ENCODE measurements at places on chromosomes 3 and 15. TPM values are rescaled to one million over a fixed set of nuclear protein-coding genes. Genes with fewer than 3 reads are reported as not detected.

DNA sequence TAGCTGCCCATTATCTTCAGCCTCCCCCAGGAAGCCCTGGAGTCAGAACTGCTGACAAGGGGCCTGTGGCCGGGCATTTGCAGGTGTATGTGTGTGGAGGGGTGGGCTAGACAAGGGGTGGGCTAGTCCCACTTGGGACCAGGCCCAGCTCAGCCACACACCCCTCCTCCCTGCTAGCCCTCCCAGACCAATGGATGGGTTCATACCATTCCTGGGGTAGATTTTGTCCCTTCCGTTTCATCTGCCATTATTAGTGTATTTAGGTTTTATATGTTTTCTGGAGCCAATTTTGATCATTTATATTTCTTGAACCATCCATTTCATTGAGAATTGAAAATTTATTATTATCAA, 42.2 kb downstream of the MRAS start:
- DNase-seq, result no peak

DNA sequence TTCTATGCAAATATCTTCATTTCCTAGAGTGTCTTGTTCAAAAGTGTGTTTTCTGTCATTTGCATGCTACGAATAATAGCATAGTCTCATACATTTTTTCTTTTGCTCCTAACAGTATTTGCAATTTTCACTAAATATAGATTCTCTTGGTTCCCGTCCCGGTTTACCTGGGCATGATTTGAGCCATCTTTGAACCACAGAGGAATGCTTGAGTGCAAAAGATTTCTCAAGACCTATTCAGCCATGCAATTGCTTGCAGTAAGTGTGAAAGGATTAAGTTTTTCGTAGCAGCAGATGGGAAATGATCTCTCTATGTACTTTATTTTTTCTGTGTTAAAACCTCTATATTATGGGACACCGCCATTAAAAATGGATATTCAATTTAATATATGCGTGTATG, 733.0 kb downstream of the ZPLD1 start:
- no peak for DNase-seq

DNA sequence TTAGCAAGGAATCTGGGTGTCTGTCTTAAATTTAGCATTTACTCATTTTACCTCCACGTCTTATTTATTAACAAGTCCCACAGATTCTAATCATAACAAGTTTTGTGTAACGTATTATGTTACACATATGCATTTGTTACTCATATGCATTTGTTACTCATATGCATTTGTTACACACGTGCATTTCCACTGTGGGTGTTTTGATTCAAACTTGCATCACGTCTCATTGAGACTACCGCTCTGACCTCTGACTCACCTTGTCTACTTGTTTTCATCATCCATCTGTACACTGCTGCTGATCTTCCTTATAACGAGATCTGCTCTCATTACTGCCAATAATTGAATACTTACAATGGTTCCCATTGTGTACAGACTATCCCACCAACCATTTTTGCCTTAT, 1141.4 kb downstream of the TBL1XR1 start:
- peak; percentile 31 for DNase-seq

Gene RTP1
- total RNA-seq, result not detected

Gene DUOXA2
- not detected for total RNA-seq

GRCh38 chr3:11300970-11301369, 28.8 kb downstream of the ATG7 start:
- DNase-seq, result no peak

Gene CPEB1
- total RNA-seq, result 15.9 TPM

DNA sequence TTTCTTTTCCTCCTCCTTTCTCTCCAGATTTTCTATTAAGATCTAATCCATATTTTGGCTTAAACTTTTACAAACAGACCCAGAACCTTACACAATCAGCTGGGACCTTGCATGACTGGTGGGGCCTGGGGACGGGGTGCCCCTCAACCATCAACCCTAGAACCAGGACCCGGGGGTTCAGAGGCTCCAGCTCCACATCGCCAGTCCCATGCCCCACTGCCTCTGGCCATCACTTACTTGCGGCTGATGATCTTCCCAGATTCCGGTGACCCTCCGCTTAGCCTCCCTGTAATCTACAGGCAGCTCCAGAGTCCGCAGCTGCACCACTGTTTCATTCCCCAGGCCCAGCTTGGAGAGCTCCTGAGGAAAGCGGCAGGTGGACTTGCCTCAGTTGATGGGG, 36.8 kb downstream of the PGPEP1L start:
- DNase-seq, result no peak

Gene FBXO40
- not detected for total RNA-seq

DNA sequence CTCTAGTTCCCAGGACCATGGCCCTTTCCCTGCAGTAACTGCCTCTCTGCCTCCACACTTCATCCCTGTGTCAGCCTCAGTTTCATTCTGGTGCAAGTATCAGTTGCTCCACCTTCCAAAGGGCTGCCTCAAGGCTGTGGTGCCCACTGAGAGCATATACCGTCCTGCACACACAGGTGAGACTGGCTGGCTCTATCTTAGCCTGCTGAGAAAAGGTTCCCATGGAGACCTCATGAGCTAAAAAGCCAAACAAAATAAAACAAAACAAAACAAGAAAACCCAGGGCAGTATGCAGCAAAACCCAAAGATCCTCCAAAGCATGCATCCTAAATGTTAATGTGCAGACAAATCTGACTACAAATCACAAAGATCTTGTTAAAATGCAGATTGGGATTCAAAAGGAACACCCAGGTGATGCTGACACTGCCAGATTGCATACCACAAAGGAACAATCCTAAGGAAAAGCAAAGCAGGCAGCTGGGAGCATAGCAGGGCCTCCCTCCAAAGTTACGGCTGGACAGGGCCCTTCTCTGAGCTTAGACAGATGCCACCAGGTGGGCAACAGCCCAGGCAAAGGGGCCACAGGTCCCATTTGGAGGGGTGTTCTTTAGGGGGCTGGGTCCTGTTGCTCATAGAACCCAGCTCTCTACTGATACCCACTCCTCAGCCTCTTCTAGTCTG, 76.3 kb upstream of the SLCO2A1 start:
- no peak for DNase-seq

- DNase-seq, result peak; percentile 72
Observed at GRCh38 chr3:119681279-119681678, 4.1 kb upstream of the COX17 start.

Gene BOC
- total RNA-seq, result 16.8 TPM

Gene PDIA5
- 39.5 TPM for total RNA-seq

DNA sequence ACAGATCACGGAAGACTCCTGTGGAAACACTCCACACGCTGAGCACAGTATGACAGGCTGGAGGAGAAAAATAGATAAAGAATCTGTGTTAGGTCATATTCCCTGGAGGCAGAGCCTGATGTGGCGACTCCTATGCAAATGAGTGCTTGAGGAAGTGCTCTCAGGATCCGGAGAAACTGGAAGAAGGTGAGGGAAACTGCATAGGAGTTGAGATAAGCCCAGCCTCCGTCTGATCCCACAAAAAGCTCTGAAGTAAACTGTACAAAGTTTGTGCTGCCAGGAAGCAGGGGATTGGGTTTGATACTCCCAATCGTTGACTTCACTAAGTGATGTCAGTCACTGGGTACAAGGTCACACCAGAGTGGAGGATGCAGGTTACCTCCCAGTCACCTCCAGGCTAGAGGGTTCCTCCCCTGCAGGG, 33.4 kb downstream of the OSBPL10 start:
- DNase-seq, result no peak

DNA sequence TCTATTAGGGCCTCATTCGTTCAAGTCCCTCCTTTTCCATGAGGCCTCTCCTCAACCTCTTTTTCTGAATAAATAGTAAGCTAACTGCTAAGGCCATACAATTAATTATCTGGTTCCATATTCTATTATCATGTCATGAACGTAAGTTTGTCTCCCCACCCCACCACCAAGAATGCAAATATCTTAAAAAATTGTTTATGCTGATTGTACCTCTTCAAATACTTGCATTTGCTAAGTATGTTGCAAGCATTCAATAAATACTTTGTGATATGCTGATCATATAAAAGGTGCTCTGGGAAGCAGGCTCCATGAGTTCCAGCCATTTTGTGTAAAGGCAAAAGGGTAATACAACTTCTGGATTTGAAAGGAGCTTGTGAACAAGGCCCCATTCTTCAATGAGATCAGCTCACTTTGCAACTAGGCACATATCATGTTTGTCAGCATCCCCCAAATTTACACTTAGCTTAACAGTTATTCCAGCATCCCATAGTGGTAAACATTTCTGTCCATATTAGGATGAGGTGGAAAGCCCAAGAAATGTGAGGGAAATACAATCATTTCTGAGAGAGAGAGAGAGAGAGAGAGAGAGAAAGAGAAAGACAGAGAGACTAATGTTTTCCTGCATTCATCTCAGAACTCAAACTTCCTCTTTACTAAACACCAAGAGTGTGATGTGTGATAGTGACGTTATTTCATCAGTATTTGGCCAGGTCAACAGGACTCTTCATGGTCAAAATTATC, 33.2 kb downstream of the SLC12A8 start:
- no peak for DNase-seq

DNA sequence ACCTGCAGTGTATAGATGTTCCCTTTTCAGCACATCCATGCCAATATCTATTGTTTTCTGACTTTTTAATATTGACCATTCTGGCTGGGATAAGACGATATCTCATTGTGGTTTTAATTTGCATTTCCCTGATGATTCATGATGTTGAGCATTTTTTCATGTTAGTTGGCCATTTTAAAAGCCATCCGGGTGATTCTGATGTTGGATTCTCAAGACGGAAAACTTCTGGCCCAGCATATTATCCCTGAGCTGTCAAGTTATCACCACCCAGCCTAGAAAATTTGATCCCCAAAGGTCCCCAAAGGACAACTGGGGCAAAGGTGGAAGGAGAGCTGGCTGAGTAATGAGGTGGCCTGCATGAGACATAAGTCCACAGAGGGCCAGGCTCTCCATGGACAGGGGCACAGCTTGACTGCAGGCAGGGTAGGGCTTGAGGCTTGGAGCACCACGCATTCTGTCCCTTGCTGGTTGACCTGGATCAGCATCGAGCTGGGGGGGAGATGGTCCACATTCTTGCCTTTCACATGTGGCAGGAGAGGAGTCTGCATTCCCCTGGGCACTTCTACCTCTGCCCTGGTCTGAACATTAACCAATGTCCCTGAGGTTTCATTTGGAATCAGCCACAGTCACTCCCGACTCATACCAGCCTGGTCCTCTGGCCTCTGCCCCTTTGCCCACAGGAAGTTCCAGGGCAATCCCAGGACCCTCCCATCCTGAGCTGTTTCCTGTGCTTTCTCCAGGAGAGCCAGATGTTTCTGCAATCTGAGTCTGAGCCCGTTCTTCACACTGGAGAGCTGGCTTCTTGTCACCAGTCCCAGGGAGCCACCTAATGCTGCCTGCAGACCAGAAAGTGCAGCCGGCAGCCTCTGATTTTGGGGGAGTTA, 69.2 kb downstream of the ISG20 start:
- DNase-seq, result peak; percentile 39

Gene SERPINI2
- not detected for total RNA-seq

Gene GOLGA6A
- not detected for total RNA-seq

Gene LZTFL1
- total RNA-seq, result 18.3 TPM

Gene RASGRP1
- 3.0 TPM for total RNA-seq
